ENCODE measurements at places on chromosomes 11 and 22. TPM values are rescaled to one million over a fixed set of nuclear protein-coding genes. Genes with fewer than 3 reads are reported as not detected.

The PHOX2A gene
- total RNA-seq, result not detected

DNA sequence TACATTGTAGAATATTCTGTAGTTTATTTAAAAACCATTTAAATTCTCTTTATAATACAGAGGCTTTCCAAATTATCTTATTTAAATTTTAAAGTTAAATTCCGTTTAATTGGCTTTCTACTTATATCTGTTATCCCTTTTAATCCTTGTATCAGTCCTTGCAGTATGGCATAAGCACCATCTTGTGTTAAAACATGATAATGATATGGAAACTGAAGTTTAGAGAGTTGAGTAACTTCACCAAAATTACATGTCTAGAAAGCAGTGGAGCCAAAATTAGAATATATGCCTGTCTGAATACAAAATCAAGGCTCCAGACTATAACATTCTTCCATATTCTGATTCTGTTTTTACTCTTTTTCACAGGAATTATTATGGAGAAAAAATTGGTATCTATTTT lies 57.0 kb downstream of the ANO5 start:
- no peak for DNase-seq

The FAM227A gene
- total RNA-seq, result 1.3 TPM

- DNase-seq, result no peak
Measured at GRCh38 chr22:38941488-38941987, 15.9 kb upstream of the APOBEC3A start.

DNA sequence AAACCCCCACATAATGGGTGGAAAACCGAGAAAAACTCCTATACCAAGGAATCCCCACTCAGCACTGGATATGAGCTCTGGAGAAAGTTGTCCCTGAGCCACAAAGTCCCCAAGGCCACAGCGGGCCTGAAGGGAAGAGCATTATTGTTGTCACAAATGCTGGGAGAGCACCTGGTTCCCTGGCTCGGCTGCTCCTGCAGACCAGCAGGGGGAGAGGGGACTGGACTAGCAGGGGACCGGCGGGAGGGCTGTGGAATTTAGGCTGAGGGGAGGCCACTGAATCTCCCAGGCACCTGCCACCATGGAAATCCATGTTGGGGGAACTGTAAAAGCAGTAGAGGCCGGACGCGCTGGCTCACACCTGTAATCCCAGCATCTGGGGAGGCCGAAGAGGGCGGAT lies 7.0 kb downstream of the PC start:
- no peak for DNase-seq

- no peak for DNase-seq
Measured at GRCh38 chr11:82680252-82680651, 53.4 kb downstream of the FAM181B start.

GRCh38 chr11:88359114-88359513 lies 21.6 kb upstream of the CTSC start:
- no peak for DNase-seq

DNA sequence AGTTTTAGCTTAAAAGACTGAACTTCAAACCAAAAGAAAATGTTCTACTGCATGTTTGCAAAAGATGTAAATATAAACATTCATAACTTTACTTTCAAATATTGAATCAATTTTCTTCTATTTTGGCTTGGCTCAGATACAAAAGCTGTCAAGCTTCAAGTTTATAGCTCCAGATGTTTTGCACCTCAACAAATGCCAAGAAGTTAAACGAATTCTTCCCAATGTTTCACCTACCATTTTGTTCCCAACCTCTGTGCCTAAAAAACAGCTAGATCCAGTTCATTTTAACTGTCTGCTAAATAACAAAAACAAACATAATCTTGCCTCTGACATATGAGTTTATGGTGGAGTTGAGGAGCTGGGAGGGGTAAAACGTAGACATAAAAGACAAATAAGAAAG lies 76.5 kb downstream of the RAB30 start:
- no peak for DNase-seq

Data from body of pancreas (tissue), 4 donors.